ENCODE measurements at places on chromosomes 4 and X.
A peak's percentile ranks its signal among the peaks of the same experiment; 100 is the strongest.

- peak; percentile 10 for DNase-seq
Observed at GRCh38 chr4:7428261-7429068, 6.3 kb downstream of the PSAPL1 start.

DNA sequence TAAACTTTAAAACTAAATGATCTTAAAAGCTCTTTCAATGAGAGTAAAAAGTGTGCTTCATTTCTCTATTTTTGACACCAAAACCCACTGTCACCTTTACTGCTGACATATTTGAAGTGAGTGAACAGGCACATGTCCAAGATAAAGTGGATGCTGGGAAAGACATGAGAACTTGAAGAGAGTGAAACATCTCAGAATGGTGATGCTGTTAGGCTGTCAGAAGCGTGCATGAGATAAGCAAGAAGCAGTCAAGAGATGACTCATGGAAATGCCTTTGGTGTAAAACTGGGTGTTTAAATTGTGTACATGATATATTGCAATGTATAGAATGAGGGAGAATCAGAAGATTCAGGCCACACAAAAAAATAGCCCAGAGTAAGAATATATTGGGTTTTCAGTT is 21.8 kb upstream of the GBA3 start:
- no peak for DNase-seq

GRCh38 chr4:121950680-121951520 is 960 bp downstream of the TRPC3 start:
- DNase-seq, result peak; percentile 34

DNA sequence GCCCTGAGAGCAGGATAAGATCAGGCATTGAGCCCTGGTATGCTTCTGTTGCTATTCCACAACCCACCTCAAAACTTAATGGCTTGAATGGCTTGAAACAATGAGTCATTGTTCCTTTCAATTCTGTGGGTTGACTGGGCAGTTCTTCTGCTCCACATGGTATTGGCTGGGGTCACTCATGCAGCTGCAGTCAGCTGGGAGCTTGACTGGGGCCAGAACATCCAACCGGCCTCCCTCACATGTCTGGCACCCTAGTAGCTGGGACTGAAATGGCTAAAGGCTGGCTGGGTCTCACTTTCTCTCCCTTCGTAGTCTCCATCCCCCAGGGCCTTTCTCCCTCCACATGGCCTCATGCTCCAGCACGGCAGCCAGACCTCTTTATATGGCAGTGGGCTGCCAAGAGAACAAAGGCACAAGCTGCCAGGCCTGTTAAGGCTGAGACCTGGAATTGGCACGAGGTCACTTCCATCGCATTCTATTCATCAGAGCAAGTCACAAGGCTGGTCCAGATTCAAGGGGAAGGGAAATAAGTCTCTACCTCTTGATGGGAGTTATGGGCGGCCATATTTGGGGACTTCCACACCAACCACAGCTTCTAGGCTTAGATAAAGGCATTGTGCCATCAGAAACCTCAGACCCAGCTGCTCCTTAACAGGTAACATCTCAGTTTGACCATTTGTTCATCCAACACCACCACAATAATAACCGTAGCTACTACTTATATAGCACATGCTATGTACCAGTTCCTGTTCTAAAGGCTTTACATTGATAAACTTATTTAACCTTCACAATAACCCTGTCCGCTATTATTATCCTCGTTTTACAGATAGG is 159.7 kb upstream of the ATP6AP2 start:
- DNase-seq, result no peak

GRCh38 chrX:129717892-129718291 is 20.9 kb upstream of the XPNPEP2 start:
- no peak for DNase-seq

GRCh38 chrX:118824173-118824730 is 628 bp downstream of the ZCCHC12 start:
- DNase-seq, result no peak

GRCh38 chr4:123659262-123659661 is 262.7 kb downstream of the SPRY1 start:
- no peak for DNase-seq

DNA sequence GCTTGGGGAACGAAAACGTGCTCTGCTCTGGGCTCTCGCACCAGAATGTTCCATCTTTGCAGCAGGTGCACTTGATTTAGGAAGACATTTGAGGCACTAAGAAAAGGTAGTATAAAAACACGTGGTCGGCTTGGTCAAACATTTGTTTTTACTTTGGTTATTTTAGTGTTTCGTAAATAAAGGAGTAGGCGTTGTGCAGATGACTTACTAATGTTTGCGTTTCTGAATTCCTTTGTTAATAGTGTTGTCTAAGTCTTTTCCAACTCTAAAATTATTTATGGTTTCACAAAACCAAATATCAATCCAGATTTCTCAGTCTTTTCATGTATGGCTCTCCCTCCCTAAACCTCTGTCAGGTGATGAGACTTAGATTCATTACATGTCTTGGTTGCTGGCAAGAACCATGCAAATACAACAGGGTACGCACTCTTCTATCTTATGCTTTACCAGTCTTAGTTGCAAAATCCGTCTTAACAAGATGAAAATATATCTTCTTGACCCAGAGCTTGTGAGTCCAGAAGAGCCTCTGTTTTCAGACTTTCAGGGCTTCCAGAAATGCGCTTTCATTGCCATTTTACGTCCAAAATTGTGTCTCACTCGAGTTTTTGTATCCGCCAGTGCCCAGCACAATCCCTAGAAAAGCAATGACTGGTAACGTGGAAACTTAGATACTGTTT is 686 bp downstream of the MTHFD2L start:
- no peak for DNase-seq

- no peak for DNase-seq
Observed at GRCh38 chr4:19689511-19689910, 562.2 kb upstream of the SLIT2 start.

GRCh38 chr4:176654565-176655216 is 138.0 kb downstream of the VEGFC start:
- DNase-seq, result no peak

DNA sequence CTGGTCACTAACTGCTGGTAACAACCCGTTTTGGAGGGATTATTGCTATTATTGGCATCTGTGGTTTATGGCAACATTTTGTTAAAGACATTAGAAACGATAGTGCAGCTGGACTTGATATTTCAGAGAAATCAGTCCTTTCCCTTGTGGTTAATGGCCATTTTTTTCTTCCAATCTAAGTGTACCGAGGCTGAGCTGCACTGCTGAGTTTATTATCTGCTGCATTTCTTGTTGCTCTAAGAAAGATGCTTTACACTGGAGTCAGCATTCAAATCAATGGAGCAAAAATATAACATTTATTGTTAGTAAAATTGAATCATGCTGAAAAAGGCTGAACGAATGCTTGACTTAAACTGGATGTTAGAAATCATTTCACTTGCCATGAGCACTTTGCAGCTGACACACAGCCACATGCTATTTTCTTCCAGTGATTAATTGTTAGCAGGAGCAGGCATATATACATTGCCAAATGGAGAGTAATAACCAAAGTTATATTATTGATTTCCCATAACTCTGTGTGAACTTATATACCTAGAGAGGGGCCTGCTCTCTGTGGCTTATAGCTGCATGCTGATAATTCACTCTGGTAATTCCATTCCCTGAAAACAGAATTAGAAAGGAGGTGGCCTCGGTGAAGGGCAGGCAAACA is 66.5 kb upstream of the TTC29 start:
- DNase-seq, result no peak

- no peak for DNase-seq
Observed at GRCh38 chrX:13121020-13121555, 76.7 kb upstream of the FAM9C start.

- DNase-seq, result no peak
Observed at GRCh38 chr4:37066159-37066558, 178.4 kb upstream of the NWD2 start.

GRCh38 chr4:185540487-185541120 is 5.3 kb upstream of the PDLIM3 start:
- DNase-seq, result no peak

DNA sequence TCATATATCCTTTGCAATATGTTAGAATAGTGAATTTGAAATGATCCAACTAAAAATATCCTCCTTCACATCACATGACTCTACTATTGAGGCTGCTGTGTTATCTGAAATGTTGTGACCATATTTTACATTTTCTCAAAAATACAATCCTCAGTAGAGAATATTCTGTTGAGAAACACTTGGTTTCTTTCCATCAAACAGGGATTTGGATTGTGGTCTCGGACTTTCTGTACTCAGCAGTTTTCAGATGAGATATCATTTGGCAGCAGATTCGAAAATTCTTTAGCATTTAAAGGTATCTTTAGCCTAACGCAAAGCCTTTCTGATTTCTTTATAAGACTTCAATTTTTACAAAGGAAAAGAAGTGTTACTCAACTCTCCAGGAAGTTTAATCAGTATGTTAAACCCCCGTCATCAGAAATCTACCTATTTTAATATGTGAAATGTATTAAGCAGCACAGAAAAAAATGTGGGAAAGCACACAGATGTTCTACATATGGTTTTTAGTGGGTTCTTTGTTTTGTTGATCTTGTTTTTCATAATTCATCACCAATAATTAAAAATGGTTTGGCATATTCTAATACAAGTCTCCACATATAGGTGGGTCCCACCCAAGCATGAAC is 55.4 kb upstream of the ANXA3 start:
- no peak for DNase-seq

DNA sequence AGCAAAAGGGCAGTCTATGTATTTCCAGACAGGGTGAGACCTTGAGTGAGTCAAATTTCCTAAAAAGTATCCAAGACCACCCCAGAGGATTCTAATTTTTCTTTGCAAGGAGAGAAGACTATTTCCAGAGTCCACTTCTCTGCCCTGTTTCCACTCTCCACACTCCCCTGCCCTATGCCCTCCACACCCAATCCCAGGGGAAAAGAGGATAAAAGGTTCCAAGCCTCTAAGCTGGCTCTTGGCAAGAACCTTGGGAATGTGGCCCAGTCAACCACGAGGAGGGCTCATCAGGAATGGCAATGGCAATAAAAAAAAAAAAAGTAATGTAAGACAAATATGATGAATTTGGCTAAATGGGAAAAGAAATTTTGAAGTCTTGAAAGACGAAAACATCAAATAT is 65.9 kb downstream of the SRPX start:
- DNase-seq, result no peak

All from uterus (tissue), 4 donors.